ENCODE measurements at places on chromosomes 2 and 18.

GRCh38 chr18:79684283-79684631 lies 4.7 kb downstream of the CTDP1 start:
- DNase-seq, result peak; percentile 10

- no peak for DNase-seq
Measured at GRCh38 chr2:203548887-203549286, 13.8 kb upstream of the RAPH1 start.

GRCh38 chr2:172448544-172449267 lies 21.3 kb downstream of the ITGA6 start:
- no peak for DNase-seq

DNA sequence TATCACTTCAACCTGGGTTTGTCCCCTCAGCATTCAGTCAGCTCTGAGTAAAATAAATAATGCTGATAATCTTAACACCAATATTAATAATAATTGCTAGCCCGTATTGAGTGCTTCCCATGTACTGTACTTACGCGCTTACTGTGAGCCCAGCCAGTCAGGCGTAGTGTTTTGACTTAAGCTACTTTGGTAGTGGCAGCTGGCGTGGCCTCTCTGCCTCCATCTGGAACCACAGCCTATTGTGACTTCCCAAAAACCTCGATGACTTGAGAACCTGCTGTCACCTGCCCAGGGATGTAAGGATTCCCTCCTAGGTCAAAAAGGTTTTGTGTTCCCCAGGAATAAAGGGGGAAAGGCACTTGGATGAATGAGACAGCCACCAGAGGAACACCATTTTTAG lies 53.2 kb downstream of the SUMO1 start:
- no peak for DNase-seq

DNA sequence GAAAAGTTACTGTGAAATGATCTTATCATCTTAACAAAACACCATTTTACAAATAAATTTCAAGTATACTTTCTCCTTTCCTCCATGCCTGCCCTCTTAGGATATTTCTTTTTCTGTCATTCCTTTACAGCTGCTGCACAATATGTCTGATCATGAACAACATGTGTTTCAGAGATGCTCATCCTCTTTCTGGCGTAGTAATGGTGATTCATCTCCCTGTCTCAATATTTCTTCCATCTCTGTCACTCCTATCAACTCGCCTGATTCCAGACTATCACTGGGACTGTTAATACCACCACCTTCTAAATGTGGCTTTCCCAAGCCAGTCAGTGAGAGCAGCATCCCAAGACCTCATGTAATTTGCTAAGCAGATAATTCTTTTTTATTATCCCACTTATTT lies 290.5 kb downstream of the GULP1 start:
- no peak for DNase-seq

DNA sequence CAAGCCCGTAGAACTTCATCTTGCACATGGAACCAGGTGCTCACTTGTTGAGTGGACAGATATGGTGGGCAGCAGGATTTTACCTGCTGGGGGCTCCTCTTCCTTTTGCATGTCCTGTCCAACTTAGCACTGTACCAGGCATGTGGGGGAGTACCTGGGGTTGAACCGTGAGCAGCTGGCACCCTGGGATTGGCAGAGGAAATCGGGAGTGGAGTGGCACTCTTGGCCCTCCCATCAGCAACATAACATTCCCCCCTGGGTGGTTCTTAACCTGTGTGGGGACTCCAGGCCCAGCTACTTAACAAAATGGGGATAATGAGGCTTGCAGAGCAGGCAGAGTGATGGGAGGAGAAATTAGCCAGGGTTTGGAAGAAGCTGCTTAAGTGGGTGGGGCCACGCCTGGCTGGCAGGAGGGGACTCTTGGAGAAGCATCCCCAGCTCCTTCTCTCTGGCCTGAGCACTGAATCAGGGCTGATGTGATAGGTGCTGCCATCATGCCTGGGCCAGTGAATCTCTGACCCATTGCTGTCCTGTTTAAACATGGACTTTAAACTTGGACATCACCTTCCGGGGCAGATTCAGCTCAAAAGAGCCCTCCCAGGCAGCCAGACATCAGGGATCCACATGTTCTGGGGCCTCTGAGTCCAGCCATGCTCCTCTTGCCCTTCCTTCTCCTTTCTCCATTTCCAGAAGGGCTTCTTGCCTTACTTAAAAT lies 15.5 kb downstream of the FOSL2 start:
- DNase-seq, result no peak

- no peak for DNase-seq
Measured at GRCh38 chr2:54420524-54421172, 35.5 kb upstream of the SPTBN1 start.

DNA sequence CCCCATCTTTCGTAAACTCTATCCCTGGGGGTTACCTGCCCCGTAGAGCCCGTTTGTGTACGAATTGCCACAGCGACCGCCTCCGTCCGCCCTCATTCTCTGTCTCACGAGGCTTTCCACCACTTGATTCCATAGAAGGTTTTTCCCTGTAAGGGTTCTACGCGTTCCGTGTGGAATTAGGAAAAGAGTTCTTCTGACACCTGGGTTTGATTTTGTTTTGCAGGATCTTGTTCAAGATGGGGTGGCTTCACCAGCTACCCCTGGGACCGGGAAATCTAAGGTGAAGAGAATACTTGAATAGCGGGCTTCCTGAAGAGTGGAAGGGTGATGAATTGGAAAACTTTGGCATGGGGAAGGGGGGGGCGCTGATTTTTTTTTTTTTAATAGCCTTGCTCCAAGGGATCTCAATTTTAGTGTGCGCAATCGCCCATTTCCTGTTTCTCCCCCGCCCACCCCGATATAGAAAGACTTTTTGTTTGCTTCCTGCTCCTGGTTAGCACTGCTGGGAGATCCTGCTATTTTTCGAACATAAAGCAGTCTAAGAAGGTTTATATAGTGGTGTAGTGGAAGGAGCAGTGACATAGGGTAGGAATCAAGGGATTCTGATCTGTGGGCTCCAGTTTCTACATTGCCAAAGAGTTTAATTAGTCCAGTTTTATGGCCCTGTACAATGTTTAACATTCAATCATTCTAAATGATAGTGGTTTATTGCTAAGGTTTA lies 564 bp downstream of the GCC2 start:
- peak; percentile 35 for DNase-seq

DNA sequence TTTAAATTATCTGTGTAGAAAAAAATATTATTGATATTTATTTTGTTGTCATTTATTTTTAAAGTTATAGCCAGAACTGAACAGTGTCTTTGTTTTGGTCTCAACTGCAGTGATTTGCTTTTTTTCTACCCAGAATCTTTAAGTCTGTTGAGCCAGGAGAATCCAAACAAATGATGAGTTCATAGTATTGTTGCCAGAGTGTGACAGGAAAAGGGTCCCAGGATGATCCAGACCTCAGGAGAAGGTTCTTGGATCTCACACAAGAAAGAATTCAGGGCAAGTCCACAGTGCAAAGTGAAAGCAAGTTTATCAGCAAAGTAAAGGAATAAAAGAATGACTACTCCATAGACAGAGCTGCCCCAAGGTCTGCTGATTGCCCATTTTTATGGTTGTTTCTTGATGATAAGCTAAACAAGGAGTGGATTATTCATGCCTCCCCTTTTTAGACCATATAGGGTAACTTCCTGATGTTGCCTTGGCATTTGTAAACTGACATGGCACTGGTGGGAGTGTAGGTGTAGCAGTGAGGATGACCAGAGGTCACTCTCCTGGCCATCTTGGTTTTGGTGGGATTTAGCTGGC lies 127.1 kb downstream of the AGPS start:
- no peak for DNase-seq

- DNase-seq, result no peak
Measured at GRCh38 chr2:25411281-25411680, 69.6 kb upstream of the DNMT3A start.

GRCh38 chr2:135785032-135785431 lies 43.4 kb downstream of the UBXN4 start:
- no peak for DNase-seq

DNA sequence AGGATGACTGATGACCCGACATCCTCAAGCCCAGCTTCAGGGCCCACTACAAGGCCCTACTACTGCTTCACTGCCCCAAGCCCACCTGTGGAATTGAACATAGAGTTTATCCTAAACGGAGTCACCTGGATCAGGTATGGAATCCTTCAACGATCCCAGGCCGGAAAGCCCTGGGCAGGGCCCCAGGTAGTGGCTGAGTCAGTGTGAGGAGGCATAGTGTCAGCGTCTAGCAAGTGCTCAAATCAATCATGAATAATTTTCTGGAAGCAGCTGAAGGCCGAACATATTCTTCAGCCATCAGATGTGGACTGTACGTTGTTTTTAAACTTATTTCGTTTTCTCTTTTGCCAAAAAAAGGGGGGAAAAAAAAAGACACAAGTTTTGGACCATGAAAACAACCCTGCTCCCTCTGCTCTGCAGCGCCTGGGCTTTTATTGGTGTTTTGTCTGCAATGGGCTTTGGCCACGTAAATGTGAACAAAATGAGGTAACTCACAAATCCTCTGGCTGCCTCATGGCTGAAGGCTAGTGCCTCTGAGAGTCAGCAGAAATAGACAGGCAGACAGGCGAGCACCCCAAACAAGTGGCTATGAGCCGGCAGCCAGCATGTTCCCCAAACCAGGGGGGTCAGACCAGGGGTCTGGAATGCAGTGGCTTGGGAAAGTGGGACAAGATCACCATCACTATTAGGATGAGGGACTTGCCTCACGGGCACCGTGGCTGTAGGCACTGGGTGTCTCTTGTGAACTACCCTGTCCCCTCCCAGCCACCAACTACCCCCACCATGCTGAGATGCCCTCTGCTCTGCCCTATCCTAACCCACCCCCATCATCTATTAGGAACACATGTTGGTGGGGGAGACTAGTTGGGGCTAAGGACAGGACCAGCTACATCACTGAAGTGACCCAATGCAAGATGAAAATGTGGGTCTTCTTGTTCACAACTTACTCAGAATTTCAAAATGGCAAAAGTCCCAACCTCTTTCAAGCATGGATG lies 51.4 kb downstream of the TTC32 start:
- no peak for DNase-seq
